ENCODE measurements at places on chromosomes 2 and 18. TPM values are rescaled to one million over a fixed set of nuclear protein-coding genes. Genes with fewer than 3 reads are reported as not detected.

DNA sequence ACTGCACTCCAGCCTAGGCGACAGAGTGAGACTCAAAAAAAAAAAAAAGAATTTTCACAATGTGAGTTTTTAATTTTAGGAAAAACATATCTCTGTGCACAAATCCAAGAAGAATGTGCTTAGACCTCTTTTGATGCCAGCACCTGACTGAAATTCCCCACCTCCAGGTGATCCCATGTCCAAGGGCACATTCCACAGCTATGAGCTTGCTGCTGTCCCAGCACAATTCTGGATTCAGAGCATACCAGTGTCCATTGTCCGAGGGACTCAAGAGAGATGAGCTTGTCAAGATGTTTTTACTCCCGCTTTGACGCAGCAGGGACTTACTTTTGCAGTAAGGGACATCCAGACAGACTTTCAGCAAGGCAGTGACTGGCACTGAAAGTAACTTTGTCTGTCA is 489.1 kb upstream of the ACVR2A start:
- DNase-seq: no peak

GRCh38 chr18:42707080-42707479 is 408.4 kb downstream of the RIT2 start:
- no peak for DNase-seq

- DNase-seq: no peak
Observed at GRCh38 chr2:128525653-128526052, 207.0 kb upstream of the HS6ST1 start.

DNA sequence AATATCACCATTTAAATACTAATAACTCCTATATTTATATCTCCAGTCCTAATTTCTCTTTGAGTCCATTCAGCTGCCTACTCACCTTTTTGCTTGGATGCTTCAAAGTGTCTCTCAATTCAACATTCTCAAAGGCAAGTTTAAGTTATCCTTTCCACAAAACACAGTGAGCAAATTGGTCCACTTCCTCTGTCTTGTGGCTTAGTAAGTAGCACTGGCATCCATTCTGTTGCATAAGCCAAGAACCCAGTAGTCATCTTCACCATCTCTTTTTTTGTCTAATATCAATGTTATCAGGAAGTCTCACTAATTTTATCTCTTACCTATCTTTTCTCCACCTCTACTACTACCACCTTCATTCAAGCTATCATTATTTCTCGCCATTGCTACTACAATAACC is 27.4 kb upstream of the IL1RL1 start:
- DNase-seq: no peak

DNA sequence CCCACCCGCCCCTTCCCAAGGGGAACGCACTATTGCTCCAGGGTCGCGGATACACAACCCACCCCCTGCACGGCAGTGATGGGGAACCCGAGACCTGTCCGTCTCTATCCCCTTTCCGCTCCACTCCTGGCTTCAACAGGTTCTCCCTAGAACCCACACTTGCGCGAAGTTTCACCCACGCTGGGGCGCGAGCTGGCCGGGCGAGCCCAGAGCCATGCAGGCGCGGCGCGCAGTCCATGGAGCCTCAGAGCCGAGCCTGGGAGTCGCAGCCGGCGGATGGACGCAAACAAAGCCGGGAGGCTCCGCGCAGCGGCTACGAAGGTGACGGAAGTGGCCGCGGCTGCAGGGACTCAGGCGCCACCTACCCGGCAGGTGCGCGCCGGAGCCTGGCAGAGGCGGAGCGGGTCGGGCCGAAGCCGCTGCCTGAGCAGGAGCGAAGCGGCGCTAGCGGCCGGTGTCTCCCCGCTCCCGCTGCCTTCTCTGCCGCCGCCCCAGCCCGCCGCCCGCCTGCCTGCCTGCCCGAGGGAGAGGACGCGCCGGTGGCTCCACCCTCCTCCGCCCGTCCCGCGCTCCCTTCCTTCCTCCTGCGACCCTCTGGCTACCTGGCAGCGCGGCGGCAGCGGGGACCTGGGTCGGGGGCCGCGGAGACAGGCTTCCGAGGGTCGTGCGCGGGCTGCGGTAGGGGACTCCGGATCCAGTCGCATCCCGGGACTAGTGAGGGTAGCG is 14.0 kb downstream of the ALPG start:
- no peak for DNase-seq

FAM237A gene
- polyA plus RNA-seq: not detected

OTOF gene
- polyA plus RNA-seq: 0.13 TPM

- DNase-seq: no peak
Observed at GRCh38 chr18:74430806-74431571, 26.1 kb downstream of the DIPK1C start.

- no peak for DNase-seq
Observed at GRCh38 chr2:219689676-219690628, 62.5 kb downstream of the SLC4A3 start.

GRCh38 chr2:226310146-226310545 is 489.5 kb downstream of the IRS1 start:
- DNase-seq: peak; percentile 28

IL18R1 gene
- 2.2 TPM for polyA plus RNA-seq

DNA sequence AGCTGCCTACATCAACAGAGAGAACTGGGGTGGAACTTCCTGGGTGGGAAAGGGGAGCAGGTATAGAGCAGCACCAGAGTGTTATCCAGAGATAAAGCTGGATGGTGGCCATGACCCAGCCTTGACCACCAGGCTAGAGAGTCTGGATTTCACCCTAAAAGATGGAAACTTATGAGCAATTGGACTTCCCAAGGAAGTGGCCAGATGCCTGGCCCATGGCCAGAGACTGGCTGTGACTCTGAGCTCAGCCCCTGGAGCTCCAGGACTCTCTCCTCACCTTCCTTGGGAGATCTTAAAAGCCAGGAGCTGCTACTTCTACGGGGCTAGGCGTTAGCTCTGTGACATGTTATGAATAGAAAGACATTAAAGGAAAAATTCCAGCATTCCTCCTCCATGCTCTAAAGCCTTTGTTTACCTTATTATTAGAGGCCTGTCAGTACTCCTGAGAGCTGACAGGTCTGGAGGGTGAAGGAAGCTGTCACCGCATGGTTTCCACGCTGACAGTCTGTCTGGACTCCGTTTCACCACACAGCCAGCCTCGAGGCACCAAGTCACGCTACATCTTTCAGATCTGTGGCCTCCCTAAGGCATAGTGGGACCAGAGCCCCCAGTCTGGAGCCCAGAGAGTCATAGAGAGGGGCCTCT is 260.0 kb upstream of the SIX2 start:
- DNase-seq: no peak

COL4A4 gene
- polyA plus RNA-seq: 9.5 TPM

GRCh38 chr2:241225545-241225944 is 37.1 kb downstream of the ANO7 start:
- DNase-seq: no peak

GRCh38 chr2:238427435-238428162 is 872 bp downstream of the ASB1 start:
- DNase-seq: no peak

DNA sequence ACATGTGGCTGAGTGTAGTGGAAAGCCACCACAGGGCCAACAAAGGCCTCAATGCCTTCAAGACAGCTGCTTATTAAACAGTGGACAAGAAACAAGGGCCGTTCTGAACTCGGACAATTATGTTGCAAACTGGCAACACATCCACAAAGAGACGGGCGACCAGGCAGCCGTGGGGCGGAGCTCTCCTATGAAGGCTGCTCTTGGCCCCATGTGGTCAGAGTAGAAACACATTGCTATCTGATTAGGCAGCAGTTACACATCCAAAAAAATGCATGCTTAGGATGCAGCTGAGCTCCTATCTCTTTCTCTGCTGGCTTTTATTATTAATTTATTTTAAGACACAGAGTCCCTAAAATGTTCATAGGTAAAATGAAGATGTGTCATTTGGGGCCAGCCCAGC is 163.4 kb downstream of the TMEM163 start:
- DNase-seq: no peak

RGPD4 gene
- not detected for polyA plus RNA-seq

GRCh38 chr18:45664824-45665763 is 49.8 kb downstream of the SLC14A2 start:
- DNase-seq: peak; percentile 59

- no peak for DNase-seq
Observed at GRCh38 chr2:30422444-30423040, 24.5 kb upstream of the LCLAT1 start.

TNS1 gene
- 168 TPM for polyA plus RNA-seq

DNA sequence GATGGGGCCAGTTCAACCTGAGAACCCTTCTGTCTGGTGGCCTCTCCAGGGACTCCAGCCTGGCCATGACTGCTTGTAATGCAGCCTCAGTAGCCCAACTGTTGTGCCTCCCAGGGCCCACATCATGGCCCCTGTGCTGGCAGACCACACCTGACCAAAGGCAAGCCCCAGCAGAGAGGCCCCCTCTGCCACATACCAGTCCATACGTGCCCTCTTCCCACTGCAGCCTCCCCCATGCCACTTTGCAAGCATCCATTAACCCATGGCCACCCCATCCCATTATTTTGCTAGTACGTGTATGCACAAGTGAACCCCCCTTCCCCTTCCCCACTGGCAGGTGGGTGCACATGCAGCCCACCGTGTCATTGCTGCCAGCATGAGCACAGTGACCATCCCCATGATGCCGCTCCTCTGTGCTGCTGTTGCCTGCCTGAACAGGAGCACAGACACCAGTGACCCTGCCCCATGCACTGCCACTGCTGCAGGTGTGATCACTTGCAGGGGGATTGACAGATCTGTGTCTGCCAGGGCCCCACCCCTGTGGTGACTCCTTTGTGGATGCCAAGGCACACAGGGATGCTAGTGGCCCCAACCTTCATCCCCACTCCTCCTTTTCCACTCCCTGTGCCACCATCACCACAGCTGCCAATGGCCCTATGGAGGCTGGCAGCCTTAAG is 330.0 kb upstream of the DSEL start:
- DNase-seq: no peak

- no peak for DNase-seq
Observed at GRCh38 chr18:31380912-31381311, 4.3 kb downstream of the DSG4 start.

DNA sequence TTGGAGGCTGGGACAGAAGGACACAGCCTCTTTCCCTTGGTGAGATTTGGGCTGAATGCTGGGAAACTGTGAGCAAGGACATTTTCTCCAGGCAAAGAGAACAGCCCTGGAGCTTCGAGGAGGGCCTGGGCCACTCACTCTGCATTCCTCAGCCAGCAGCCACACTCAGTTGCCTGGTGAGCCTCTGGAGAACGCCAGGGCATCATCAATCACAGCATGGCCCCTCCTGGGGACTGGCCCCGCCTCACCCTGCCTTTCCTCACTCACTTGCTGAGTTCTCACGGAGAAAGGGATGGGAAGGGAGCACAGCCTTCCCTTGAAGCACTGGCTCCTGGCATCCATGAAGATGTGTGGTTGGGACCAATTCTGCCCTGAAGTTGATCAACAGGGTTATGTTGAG is 55.0 kb downstream of the APOB start:
- no peak for DNase-seq

CABYR gene
- 7.2 TPM for polyA plus RNA-seq

COQ10B gene
- 13.4 TPM for polyA plus RNA-seq

RMND5A gene
- polyA plus RNA-seq: 52.7 TPM

GRCh38 chr2:11941201-11942177 is 195.1 kb downstream of the LPIN1 start:
- DNase-seq: no peak

DNA sequence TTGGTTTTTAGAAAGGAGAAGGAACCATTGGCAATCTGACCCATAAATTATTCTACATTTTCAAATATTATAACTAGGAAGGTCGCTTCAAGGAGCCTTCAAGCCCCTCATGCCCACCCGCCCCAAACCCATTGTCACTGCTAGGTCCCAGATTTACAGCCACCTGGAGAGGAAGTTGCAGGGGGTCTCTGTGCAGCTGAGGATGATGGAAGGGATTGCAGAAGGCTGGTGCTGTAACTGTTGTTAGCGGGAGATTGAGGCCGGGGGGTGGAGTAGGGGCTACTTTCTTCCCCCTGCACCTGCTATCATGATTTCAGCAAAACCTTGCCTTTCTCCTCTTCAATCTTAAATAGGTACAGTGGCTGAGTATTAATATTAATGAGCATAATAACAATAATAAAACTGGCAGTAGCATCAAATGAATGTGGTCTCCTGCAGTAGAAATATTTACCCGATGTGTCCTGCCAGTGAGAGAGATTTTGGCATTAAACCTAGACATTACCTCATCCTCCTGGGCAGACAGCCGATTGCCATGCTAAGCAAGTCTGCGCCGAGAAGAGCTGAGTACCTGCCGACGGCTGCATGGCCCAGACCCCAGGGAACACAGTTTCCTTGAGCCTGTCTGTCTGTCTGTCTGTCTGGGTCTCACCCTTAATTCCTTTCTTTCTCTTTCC is 225.4 kb downstream of the FAM210A start:
- peak; percentile 59 for DNase-seq

DNA sequence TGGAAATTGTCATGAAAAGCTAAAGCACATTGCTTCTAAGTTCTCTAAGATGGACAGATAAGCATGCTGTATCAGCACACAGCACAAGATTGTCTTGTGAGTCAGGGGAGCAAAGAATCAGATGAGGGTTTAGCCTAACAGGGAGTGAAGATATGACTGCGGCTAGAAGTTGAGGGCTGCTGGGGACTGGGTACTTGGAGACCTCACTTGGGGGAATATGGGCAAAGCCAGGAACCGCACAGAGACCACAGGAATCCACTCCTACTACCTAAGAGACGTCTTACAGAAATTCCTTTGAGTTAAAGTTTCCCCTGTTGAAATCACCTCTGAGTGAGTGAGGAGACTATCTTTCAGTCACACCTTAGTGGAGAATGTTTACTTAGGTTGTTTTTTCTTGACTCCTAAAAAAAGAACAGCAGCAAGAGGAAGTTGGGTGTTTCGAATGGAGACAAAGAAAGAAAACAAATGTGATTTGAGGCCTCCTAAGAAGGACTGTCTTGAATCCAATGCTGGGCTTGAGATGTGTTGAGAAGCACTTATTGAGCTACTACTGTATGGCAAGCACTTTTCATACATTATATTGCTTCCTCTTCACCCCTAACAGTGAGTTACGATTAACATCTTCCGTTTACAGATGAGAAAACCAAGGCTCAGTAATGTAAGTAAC is 100.7 kb downstream of the ANKRD44 start:
- DNase-seq: no peak

GRCh38 chr2:55311444-55311870 is 42.4 kb upstream of the MTIF2 start:
- no peak for DNase-seq

NRP2 gene
- polyA plus RNA-seq: 59.7 TPM

DNA sequence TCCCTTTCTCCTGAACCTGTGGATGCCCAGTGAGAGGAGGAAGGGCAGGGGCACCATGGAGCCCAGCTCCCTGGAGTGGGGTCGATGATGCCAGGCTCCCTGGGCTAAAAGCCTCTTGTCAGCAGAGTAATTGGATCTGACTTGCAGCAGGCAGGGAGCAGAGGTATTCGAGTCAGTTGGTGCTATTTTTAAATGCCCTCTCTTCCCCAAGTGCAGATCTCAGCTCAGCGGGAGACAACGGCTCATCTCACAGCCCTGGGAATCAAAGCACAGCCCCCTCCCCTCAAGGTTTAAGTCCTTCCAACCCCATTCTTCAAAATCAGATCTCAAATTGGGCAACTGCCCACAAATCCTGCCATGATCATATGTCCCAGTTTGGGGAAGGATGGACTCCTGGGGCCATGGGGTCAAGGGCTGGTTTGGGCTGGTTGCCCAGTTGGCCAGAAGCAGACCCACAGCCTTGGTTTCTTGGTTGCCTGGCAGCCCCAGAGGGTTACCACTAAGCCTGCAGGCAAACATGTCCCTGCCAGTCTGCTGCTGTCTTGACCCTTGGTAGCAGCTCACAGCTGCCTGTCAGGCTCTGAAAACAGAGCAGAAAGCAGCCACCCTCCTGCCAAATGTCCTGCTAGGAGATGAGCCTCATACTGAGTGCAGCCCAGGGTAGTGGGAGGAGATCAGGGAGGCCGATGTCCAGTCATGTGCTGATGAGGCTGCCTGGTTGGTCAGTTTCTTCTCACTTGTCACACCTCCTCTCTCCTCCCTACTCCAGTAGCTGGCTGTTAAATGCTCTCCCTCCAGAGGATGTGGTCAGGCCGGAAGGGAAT is 244.9 kb downstream of the LOXHD1 start:
- peak; percentile 40 for DNase-seq

TMEM178A gene
- polyA plus RNA-seq: 11.3 TPM
